ENCODE measurements at places on chromosomes 16 and 17. TPM values are rescaled to one million over a fixed set of nuclear protein-coding genes. Genes with fewer than 3 reads are reported as not detected.

DNA sequence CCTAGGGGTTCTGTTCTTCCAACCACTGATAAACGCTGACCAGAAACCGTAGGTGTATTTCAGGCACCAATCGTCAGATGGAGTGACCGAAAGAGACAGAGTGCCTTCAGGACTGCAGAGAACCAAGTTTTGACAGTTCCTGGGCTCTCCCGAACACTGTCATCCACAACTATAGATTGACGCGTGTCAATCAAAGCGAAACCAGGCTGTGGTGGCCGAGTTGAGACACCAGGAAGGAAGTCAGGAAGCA lies 11.9 kb upstream of the AURKB start:
- no peak for DNase-seq

- DNase-seq, result no peak
Measured at GRCh38 chr17:74749279-74750038, 1.0 kb downstream of the NHERF1 start.

DNA sequence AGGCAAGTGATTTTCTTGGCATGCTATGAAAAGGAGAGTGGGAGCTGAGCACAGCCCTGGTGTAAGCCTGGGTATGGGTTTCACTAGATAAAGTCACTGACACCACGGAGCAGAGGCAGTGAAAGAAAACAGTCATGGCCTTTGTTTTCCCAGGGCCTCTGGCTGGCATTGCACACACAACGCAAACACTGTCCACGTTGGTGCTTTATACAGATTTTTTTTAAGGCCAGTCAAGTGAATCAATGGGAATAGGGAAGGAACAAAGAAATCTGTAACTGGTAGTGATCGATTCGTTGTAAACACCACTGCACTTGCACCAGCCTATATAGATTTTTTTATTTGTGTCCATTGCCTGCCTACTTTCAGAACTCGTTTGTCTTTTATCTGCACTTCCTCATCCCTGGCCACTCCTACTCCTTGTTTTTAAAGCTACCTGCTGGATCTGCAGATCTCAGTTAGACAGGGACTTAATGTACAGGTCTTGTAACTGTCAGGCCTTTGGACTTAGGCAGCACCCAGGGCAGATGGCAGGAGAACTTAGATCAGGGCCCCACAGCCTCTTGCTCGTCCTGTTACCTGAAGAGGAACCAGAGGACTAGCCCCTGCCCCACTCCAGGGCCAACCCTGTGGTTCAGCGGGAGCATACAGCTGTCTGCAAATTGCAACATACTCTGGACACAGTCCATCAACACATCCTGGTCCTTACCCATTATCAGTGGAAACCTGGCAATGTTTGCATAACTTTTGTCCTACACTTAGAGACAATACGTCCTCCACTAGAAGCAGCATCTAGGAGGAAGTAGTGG lies 10.6 kb upstream of the TMIGD1 start:
- no peak for DNase-seq

DNA sequence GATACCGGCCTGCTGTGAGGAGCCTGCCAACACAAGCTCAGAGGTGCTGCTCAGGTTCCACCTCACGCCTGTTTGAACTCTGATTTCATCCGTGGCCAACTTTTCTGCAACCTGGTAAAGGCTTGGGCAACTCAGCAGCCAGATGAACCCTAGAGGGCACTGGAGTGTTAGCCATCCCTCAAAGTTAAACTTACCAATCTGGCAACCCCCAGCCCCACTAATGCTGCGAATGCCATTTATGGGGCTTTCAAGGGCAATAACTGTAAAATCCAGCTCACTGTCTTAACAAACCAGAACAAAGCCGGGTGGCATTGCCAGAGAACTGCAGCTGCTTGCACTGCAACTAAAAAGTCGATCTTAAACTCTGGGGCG lies 105.5 kb downstream of the AXIN2 start:
- DNase-seq, result no peak

DNA sequence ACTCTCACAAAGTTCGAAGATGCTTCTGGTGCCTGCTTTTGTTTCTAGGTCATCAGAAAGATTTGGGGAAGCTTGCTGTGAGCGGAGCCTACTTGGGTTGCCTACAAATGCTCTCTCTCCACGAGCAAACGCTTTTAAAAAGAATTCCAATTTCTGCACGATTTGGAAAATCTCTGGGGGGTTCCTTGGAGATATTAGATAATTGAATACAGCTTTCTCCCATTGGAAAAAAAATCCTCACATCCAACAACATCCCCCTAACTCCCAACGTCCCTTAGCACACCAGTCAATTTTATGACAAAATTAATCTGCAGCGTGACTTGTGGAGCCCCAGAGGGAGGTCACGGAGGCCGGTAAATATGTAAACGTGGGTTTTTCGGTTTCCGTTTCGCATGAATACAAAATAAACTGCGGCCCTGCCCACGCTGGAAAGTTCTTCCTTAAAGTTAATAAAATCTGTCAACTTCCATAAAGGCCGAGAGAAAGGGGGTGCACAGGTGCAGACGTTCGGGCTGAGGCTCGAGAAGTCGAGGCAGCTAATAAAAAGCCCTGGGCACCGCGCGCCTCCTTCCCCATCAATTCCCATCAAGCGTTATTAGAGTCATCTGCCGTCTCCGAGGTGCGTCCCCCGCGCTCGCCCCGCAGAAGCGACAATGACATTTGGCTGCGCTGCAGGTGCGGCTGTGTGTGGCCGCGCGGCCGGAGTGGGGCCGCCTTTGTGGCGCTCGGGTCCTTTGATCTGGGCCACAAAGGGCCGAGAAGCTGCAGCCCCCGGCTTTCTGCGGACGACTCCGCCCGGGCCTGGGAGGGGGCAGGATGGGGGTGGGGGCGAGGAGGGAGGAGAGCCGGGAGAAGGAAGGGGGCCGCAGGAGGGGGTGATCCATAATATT lies 37.6 kb downstream of the SALL1 start:
- no peak for DNase-seq

- DNase-seq, result no peak
Measured at GRCh38 chr17:40816569-40816968, 5.8 kb downstream of the KRT10 start.

DNA sequence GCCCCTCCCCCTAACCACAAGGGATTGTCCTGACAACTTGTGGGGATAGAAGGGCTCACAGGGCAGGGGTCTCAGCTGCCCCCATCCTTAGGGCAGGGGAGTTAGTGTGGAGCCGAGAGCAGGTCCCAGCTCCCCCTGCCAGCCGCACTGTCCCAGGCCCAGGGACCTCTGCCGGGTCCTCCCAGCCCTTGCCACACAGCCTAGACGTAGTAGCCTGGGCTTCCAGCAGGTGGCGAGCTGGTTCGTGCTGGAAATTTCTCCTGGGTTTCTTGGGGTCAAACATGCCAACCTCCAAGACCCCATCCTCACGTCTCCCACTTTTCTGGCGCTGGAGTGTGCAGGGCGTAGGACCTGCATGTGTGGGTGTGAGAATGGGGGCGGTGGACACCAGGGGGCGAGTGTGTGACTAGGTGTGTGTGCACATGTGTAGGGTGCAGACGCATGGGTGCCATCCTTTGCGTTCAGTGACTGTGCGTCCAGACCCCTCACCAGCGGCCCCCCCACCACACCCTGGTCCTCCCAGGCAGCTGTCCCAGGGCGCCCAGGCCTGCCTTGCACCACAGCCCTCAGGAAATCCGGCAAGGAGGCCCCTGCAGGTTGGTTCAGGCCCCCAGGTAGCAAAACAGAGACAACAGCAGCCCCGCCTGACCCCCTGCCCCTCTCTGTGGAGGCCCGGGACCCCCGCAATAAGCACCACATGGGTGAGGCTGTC lies 29.5 kb downstream of the SBK1 start:
- no peak for DNase-seq

GRCh38 chr16:1285669-1286512 lies 23.5 kb upstream of the UBE2I start:
- no peak for DNase-seq

The SLC38A8 gene
- total RNA-seq, result not detected

The JPH3 gene
- 0.21 TPM for total RNA-seq

The PHB1 gene
- 76.0 TPM for total RNA-seq
